ENCODE measurements at places on chromosomes 7 and 10. TPM values are rescaled to one million over a fixed set of nuclear protein-coding genes. Genes with fewer than 3 reads are reported as not detected.

The AOAH gene
- total RNA-seq = 0.13 TPM

The MUC3A gene
- 12.4 TPM for total RNA-seq

The IFIT1B gene
- total RNA-seq = not detected

The SUGCT gene
- total RNA-seq = 1.2 TPM

The JAKMIP3 gene
- 1.8 TPM for total RNA-seq

The KLLN gene
- 0.53 TPM for total RNA-seq

The TMEM229A gene
- total RNA-seq = not detected

The TNKS2 gene
- 26.7 TPM for total RNA-seq

The AKR1C8 gene
- total RNA-seq = 0.49 TPM

The DKK1 gene
- 343 TPM for total RNA-seq

The ABCB1 gene
- total RNA-seq = 0.09 TPM

The CUBN gene
- total RNA-seq = 0.25 TPM

The KIF20B gene
- total RNA-seq = 13.5 TPM

The MALRD1 gene
- total RNA-seq = not detected

The SEMA3C gene
- total RNA-seq = 76.0 TPM

The SYCE1 gene
- not detected for total RNA-seq

The GRID2IP gene
- not detected for total RNA-seq

The KCNIP2 gene
- total RNA-seq = 1.1 TPM
